Renal cortical epithelial cell (primary cell): ENCODE measurements at places on chromosomes 16 and 17. TPM values are rescaled to one million over a fixed set of nuclear protein-coding genes. Genes with fewer than 3 reads are reported as not detected.

DNA sequence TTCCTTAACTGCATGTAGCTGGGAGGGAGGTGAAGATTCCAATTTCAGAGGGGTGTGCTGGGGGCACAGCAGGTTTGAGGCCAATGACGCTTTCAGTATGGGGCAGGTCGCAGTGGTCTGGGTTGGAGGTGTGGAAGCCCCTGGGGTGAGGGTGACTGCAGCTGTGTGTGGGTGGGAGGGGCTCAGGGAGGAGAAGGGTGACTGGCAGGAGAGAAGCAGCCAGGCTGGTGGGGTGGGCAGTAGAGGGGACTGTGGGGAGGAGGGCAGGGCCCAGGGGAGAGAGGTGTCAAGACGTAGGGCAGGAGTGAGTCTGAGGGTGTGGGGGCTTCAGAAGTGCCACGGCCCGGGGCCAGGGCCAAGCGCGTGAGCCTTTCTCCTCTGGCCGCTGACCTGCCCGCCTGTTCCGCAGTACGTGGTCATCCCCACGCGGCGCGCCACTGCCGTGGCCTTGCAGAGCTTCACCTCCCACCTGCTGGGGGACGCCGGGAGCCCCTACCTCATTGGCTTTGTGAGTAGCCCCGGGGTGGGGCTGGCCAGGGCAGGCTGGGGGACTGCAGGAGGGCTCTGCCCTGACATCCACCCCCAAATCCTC lies 19.4 kb downstream of the MYBBP1A start:
- DNase-seq: no peak

DNA sequence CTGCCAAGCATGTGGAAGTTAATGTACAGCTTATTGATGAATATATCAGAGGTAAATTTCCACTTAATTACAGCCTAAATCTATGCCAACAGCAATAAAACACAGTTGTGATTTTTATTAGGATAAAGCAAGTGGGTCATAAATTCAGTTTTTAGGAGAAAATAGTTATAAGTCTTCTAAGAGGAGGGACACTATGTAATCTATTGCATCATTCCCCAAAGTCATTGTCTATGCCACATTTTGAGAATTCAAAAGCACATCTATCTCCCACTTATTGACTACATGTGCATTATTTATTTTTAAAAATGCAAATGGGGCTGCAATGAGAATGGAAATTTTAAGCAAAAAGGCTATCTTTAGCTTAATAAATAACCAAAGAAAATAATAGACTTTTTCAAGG lies 23.7 kb upstream of the NSRP1 start:
- no peak for DNase-seq

DNA sequence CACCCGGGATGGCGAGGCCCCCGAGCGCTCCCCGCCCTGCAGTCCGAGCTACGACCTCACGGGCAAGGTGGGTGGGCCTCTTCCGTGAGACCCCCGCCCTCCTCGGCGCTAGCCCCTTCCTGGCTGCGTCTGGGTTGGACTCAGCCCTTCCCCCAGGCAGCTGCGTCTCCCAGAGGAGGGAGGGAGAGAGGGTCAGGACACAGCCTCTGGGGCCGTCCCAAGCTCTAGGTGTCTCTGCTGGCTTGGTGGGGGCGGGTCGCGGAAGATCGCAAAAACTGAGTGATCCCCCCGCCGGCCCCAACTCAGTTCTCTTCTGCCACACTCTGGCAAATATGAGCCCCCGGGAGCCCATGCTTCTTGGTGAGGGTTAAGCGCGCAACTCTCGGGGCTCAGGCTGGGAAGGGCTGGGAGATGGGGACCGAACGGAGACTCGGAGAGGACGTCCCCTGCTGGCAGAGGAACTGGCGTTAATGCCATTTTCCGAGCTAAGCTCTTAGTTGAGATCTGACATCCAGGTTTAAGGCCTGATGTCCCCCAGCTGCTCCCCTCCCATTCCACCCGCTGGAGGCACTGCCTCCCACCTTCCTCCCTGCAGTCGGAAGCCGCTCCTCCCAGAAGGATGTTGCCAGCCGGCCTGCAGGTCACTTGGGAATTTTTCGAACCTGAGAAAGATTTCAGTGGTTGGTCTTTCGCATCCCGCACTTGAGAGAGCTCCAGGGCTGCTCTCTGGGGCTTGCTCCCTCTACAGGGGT lies 419 bp downstream of the RAB37 start:
- DNase-seq: no peak

DNA sequence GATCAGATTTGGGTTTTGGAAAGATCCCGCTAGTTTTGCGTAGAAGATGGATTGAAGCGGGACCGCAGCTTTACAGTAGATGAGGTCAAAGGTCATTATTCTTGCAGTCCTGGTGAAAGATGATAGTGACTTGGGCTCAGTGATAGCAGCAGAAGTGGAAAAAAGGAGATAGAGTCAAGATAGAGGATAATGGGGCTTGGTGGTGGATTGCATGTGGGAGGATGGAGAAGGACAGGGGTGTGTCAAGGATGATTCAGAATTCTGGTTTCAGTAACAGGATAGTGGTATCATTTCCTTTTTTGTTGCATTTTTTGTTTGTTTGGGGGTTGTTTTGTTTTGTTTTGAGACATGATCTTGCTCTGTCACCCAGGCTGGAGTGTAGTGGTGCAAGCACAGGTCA lies 28.7 kb downstream of the CHD9NB start:
- DNase-seq: no peak

GRCh38 chr17:40604327-40605080 lies 39.2 kb upstream of the CCR7 start:
- no peak for DNase-seq

DNA sequence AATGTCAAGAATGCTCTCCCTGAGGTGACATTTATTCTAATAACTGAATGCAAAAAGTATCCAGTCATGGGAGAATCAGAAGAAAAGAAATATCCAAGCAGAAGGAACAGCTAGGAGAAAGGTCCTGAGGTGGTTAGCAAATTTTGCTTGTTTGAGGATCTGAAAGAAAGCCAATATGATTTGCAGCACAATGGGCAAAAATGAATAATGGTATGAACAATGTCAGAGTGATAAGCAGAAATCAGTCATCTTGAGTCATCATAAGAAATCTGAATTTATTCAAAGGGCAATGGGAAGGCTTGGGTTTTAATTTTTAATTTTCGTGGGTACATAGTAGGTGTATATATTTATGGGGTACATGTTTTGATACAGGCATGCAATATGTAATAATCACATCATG lies 68.5 kb downstream of the BRIP1 start:
- DNase-seq: no peak

- DNase-seq: no peak
These were observed 25.4 kb upstream of the ARHGAP17 start for GRCh38 chr16:25040543-25040942.

GRCh38 chr17:46764709-46765401 lies 53.6 kb downstream of the WNT3 start:
- peak; percentile 92 for DNase-seq

GRCh38 chr16:81623365-81624102 lies 155.6 kb upstream of the PLCG2 start:
- peak; percentile 48 for DNase-seq

- peak; percentile 2 for DNase-seq
These were observed 204.5 kb upstream of the RPL38 start for GRCh38 chr17:73998653-73999645.

Gene SLC6A2
- total RNA-seq: not detected in 2 replicates

Gene SEZ6L2
- total RNA-seq: 9.2 and 45.7 TPM in 2 replicates

Gene GNAO1
- 8.3 TPM in 1 of 2 replicates, not detected in the other for total RNA-seq

Gene AATK
- 0.20 and 0.52 TPM in 2 replicates for total RNA-seq

Gene CRYBA1
- not detected in 2 replicates for total RNA-seq
